Daoy (cell line): ENCODE measurements at places on chromosomes 1 and 21.

DNA sequence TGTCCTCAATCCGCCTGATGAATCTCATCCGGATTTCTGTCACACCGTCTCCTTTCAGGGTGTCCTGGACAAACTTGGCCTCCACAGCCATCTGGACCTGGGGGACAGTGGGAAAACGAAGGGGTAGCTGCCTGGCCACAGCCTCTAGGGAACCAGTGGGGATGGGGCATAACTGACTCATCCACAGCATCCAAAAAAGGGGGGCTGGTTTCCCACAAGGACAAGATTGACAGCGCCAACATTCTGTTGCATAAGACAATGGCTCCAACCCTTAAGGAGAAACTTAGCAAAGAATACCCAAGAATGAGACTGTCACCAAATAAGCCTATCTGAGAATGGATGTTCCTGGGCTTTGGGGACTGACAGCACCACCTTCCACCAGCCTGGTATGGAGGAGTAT is 12.1 kb downstream of the TRAPPC3 start:
- DNase-seq = no peak

GRCh38 chr1:248872752-248873408 is 14.0 kb upstream of the ZNF692 start:
- peak; percentile 83 for DNase-seq

DNA sequence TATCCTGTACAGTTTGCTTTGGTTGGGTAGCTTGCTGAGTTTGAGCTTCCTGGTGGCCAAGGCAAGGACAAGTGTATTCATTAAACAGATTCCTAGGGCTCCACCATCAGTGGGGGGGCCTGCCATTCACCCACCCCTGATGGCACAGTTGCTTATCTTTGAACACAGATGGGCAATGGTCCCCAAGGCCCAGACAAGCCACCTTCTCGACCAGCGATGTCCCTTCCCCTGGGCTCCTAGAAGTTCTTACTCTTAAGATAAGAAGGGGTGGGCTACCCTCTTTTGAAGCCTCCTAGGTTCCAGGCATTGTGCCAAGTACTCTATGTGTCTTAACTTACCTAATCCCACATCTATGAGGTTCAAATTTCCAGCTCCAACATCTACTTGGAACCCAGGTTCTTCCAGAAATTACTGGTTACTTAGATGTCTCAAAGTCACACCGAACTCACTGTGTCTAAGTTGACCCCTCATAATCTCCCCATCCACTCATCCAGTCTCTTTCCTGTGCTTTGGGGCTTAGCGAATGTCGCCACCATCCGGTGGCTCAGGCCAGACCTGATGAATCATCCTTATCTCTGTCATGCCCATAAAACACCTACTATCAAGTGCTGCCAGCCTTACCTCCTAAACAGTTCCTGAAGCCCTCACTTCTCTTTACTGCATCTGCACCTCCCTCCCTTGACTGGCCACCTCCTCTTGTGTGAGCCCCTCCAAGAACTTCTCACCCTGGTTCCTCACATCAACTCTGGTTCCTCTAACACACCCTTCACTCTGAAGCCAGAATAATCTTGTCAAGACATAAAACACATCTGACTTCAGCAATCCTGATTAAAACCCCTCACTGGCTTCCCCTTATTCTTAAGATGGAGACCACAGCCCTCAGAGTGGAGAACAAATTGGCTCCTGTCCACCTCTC is 50.1 kb downstream of the KLHDC7A start:
- DNase-seq = peak; percentile 58

DNA sequence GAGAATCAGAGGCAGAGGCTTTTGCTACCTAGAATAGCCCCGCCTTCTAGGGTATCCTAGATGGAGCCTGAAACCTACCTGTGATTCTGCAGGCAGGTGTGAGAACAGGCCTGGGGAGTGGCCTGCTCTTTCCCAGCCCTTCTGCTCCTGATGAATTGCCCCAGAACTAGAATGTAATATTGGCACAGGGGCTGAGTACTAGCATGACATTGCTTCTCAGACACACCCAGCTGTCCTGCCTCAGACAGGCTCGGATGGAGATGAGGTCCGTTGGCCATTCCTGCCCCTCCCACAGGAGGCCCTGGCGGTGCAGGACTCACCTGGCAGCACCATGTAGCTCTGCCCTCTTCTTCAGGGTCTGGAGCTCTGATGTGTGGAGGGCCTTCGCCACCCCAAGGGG is 237.6 kb downstream of the GRIK3 start:
- no peak for DNase-seq

DNA sequence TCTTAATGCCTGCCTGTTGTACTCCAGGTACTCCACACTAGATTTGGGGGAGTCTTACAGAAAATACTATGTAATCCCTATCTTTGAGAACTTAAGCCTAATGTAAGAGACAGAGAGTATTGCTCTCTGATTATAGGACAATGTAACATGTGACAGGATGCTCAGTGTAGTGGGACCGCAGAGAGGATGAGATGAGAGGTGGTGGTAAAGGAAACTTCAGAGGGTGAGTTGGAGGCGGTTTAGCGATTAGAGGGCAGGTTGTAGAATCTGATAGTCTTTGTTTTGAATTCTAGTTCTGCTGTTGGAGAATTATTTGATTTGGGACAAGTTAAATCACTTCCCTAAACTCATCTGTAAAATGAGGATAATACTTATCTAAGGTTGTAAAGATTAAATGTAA is 5.4 kb downstream of the SOAT1 start:
- DNase-seq = no peak

GRCh38 chr21:28089599-28090441 is 902.9 kb downstream of the LTN1 start:
- peak; percentile 8 for DNase-seq

DNA sequence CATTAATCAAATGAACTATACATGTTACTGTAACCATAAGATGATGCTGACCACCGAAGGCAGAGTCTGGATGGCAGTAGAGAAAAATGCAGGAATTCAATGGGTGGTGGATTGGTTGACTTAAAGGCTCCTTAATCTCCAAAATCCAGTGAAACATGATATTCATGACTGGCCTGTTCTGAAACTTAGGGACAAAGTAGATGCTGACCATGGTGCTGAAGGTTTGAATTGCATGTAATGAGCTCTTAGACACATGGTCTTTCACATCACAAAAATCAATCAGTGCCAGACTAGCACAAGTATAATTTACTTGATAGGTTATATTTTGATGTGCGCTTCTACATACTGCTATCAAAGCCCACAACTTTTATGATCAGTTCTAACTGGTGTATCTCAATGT is 30.9 kb upstream of the NTMT2 start:
- DNase-seq = peak; percentile 5

DNA sequence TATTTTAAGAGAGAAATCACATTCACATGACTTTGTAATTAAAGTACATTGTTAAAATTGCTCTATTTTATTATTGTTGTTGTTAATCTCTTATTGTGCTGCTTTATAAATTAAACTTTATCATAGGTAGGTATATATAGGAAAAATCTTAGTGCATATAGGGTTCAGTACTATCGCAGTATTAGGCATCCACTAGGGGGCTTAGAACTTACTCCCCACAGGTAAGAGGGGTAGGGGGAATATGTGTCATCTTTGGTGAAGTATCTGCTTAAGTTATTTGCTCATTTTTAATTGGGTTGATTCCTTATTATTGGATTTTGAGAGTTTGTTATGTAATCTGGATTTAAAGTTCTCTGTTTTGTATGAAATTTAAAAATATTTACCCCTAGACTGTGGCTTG is 385.2 kb downstream of the DUSP10 start:
- no peak for DNase-seq

DNA sequence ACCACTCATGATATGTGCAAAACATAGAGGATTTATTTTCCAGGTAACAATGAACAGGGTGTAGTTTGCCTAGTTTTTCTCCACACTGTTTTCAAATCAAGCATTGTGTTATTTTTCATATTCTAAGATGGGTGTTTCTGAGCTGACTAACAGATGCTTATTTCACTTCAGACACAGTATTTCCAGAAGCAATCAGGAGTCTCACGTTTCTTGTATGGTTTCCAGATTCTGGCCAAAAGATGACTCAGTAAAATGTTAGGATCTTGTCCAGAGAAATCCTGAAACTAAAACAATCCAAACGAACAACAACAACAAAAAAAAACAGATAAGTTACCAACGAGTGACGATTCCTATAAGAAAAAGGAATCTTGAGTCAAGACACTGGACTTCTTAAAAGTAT is 5.3 kb downstream of the UTS2 start:
- DNase-seq = peak; percentile 14

DNA sequence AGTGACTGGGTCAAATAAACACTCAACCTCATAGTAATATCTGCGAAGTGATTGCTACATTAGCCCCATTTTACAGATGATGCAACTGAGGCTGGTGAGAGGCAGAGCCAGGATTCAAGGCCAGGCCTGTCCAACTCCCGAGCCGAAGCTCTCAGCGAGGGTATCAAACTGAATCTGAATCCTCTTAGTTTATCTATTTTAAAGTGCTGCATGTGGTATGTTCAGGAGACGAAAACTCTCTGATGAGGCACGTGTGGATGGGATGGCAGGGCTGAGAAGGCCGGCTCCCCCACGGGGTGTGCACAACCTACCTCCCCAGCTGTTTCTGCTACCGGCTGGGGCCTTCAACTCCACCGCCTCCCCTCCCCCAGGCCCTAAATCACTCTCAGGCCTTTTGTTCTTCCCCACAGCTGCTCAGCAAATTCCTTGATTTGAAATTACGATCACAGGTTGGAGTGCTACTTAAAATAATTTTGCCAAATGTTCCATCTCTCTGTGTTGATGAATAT is 171.8 kb downstream of the TOMM20 start:
- DNase-seq = no peak

GRCh38 chr1:91490501-91490900 is 10.2 kb upstream of the CDC7 start:
- no peak for DNase-seq

GRCh38 chr1:41802532-41803501 is 115.9 kb downstream of the HIVEP3 start:
- DNase-seq = no peak

- DNase-seq = no peak
Observed at GRCh38 chr1:248625971-248626370, 8.9 kb downstream of the OR2T11 start.

- DNase-seq = no peak
Observed at GRCh38 chr1:218953386-218953785, 220.3 kb upstream of the LYPLAL1 start.

DNA sequence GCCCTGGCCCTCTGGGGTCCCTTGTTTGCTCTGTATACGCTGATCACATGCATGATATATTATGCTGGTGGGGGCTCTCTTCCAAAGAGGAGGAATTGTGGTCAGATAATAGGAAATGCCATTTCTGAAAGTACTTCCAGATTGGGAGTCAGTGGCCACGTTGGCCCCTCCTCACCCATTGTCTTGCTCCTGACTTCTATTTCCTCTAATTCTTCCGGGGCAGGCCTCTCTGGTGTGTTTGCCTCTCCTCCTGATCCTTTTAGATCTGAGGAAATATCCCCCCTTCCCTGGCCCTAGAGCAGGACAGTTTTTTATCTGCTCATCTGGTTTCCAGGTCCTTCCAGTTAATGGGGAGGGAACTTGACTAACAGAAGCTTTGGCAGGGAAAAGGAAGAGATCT is 2.9 kb downstream of the VANGL2 start:
- DNase-seq = no peak

- DNase-seq = peak; percentile 44
Observed at GRCh38 chr1:65813956-65814355, 21.3 kb downstream of the PDE4B start.

- DNase-seq = no peak
Observed at GRCh38 chr1:53311702-53312305, 16.1 kb downstream of the LRP8 start.

- DNase-seq = peak; percentile 77
Observed at GRCh38 chr1:44594871-44595735, 79.2 kb downstream of the TMEM53 start.

- no peak for DNase-seq
Observed at GRCh38 chr1:65319141-65319540, 9.8 kb downstream of the DNAJC6 start.
